ENCODE measurements at places on chromosomes 1 and 21. TPM values are rescaled to one million over a fixed set of nuclear protein-coding genes. Genes with fewer than 3 reads are reported as not detected.

DNA sequence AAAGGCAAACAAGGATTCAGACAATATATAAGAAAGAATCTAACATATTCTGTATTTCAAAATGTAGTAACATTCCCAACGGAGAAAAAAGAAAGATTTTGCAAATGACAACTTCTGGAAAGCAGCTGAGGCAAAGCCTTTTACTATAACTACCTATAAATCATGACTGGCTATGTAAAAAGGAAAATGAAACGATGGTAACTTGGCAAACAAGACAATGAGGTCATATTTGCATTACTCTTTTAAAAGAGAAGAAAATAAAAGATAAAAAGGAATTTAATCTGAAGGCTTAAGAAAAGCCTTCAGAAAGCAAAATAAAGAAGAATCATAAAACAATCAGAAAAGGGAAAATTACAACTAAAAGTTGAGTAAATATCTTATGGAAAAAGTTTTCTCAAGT lies 25.1 kb upstream of the ASPM start:
- peaks cover 19% of the 10 kb centered on the region for H3K4me1 ChIP-seq
- DNase-seq: no peak
- H3K27ac ChIP-seq: no peak overlapping the region
- H3K36me3 ChIP-seq: peaks cover 11% of the 10 kb centered on the region
- H3K27me3 ChIP-seq: no peaks in the 10 kb centered on the region

GRCh38 chr1:157739229-157739901 lies 37.6 kb downstream of the FCRL2 start:
- H3K4me3 ChIP-seq: no peak overlapping the region
- no peak overlapping the region for H3K27ac ChIP-seq
- no peaks in the 10 kb centered on the region for H3K36me3 ChIP-seq

DNA sequence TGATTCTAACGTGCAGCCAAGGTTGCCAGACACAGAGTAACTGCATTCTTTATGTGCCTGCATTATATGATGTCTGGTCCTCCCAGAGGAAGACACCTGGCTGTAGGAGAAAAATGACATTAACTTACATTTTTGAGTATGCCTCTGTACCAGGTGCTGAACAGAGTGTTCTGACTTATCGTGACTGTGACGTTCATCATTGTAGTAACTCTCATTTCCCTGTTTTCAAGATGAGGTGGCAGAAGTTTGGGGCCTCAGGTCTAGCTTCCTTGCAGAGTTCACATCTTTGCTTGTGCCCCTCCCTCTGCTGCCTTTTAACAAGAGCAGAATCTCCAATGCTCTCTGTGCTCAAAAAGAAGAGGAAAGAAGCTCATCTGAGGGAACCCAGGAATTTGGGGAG lies 488.0 kb downstream of the AJAP1 start:
- no peaks in the 10 kb centered on the region for H3K27me3 ChIP-seq
- DNase-seq: no peak
- no peak overlapping the region for H3K27ac ChIP-seq
- H3K4me3 ChIP-seq: no peak overlapping the region
- H3K36me3 ChIP-seq: peaks cover 13% of the 10 kb centered on the region

Gene KIAA0040
- total RNA-seq: not detected

DNA sequence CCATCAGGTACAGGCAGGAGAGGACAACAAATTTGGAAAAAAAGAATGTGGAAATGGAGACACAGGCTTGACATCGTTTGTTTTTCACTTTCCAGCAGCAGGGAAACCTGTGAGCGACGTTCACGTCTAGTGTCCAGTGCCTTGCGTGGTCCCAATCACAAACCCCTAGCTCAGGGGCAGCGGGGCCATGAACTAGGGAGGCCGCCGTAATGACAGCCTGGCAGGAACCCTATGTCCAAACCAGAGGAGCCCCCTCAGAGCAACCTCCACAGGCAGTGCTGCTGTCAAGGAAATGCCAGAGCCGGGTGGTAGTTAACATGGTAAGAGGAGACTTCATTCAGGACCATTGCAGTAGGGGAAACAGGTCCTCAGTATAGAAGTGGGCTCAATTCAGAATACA lies 37.8 kb upstream of the PSEN2 start:
- no peak overlapping the region for H3K27ac ChIP-seq
- H3K4me3 ChIP-seq: no peak overlapping the region
- H3K27me3 ChIP-seq: peaks cover 23% of the 10 kb centered on the region
- no peak for DNase-seq

GRCh38 chr1:3213730-3214129 lies 144.7 kb downstream of the PRDM16 start:
- H3K4me1 ChIP-seq: no peaks in the 10 kb centered on the region
- DNase-seq: no peak

Gene THEM4
- total RNA-seq: 9.0 TPM

GRCh38 chr21:33069994-33070743 lies at the start of gene OLIG1:
OLIG1 (plus strand) TSS chr21:33070141; CDS start chr21:33070247, 106 bp downstream.
- DNase-seq: no peak
- H3K27ac ChIP-seq: no peak within 1 kb of the TSS
- peaks cover 68% of the 10 kb centered on the region for H3K27me3 ChIP-seq
- peaks cover 10% of the 10 kb centered on the region for H3K4me1 ChIP-seq

Gene REN
- total RNA-seq: 0.21 TPM

DNA sequence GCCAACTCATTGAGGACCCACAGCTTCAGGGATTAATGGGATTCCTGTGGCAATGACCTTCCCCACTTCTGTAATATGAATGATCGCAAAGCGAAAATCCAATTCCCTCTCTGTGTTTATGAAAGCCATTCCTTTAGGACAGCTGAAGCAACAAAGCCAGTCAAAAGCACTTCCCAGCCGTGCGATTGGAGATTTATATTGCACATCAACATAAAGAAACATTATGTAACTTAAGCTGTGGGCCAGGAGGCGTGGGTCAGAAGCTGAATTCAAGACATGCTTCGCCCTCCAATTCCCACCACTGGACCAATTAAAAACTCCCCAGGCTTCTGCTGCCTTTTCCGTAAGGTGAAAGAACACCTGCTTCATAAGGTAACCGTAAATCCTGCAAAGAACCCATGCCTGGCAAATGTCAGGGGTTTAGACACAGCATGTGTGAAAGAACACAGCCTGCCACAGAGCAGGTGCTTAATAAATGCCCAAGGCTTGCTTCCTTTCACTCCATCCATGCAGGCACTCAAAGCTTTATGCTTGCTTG lies 138.9 kb upstream of the SOD1 start:
- no peaks in the 10 kb centered on the region for H3K4me1 ChIP-seq
- H3K4me3 ChIP-seq: no peak overlapping the region
- no peak overlapping the region for H3K27ac ChIP-seq
- no peaks in the 10 kb centered on the region for H3K36me3 ChIP-seq
- peaks cover 3% of the 10 kb centered on the region for H3K27me3 ChIP-seq

Gene KCNK2
- 56.6 TPM for total RNA-seq

DNA sequence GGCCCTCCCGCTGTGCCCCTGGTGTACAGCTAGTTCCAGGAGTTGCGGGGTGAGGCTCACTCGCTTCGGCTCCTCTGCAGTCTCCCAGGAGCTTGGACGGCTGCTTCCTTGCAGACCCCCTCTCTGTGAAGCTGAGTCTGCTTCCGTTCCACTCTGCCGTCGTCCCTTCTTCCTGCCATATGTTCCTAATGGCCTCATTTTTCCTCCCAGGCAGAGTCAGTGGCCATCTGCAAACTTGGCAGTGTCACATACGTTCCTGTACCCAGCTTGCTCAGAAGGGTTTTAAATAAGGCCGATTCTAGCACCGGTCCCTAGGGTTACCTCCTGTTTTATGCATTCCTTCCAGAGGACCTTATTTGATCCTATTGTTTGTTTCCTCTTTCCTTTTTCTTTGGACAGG lies 21.3 kb downstream of the ACTL8 start:
- no peaks in the 10 kb centered on the region for H3K36me3 ChIP-seq
- H3K4me3 ChIP-seq: no peak overlapping the region
- no peaks in the 10 kb centered on the region for H3K4me1 ChIP-seq

DNA sequence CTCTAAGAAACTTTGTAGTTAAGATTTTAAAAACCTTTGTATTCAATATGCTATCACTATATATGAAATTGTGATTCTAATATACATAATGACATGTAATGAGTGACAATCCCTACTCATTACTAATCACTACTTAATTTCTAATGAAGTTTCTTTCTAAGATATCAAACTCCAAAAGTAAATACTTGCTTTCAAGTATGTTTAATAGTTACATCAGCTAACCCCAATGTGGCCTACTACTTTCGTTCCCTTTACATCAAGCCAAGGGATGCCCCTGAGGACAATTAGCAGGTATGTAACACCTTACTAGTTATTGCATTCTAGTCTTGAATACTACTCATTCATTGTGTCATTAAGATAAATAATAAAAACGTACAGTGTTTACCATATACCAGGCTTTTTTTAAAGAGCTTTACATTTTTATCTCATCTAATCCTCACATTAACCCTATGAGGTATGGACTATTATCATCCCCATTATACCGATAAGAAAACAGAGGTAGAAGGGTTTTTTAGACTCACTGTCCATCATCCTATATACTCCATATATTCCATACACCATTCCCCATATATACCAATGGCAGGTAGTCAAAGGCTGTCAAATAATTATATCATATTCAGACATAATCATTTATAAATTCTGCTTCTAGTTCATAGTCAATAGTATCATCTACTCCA lies 4.2 kb downstream of the PPP1R15B start:
- peaks cover 10% of the 10 kb centered on the region for H3K27me3 ChIP-seq
- peak overlapping the region; percentile 1 for H3K27ac ChIP-seq
- no peak for DNase-seq
- H3K36me3 ChIP-seq: peaks cover 52% of the 10 kb centered on the region

GRCh38 chr1:201917362-201918033 lies 28.8 kb downstream of the SHISA4 start:
- H3K4me3 ChIP-seq: peak overlapping the region; percentile 70
- H3K4me1 ChIP-seq: peaks cover 64% of the 10 kb centered on the region
- peaks cover 38% of the 10 kb centered on the region for H3K36me3 ChIP-seq

Gene DHRS3
- 6.3 TPM for total RNA-seq

Gene SORT1
- total RNA-seq: 78.4 TPM

Gene KANK4
- total RNA-seq: not detected

Gene CRYAA
- not detected for total RNA-seq
